ENCODE measurements at places on chromosomes 6 and 20.

- no peaks in the 10 kb centered on the region for H3K36me3 ChIP-seq
- peak overlapping the region; percentile 52 for H3K4me3 ChIP-seq
- H3K27me3 ChIP-seq: no peaks in the 10 kb centered on the region
- peak overlapping the region; percentile 76 for H3K27ac ChIP-seq
These were observed 144.7 kb upstream of the ZNF217 start for GRCh38 chr20:53738039-53738944.

- no peak overlapping the region for H3K27ac ChIP-seq
- H3K4me1 ChIP-seq: no peaks in the 10 kb centered on the region
- H3K27me3 ChIP-seq: no peaks in the 10 kb centered on the region
- DNase-seq: no peak
- no peaks in the 10 kb centered on the region for H3K36me3 ChIP-seq
- no peak overlapping the region for H3K4me3 ChIP-seq
These were observed 92.7 kb upstream of the BMP2 start for GRCh38 chr20:6674831-6675230.

DNA sequence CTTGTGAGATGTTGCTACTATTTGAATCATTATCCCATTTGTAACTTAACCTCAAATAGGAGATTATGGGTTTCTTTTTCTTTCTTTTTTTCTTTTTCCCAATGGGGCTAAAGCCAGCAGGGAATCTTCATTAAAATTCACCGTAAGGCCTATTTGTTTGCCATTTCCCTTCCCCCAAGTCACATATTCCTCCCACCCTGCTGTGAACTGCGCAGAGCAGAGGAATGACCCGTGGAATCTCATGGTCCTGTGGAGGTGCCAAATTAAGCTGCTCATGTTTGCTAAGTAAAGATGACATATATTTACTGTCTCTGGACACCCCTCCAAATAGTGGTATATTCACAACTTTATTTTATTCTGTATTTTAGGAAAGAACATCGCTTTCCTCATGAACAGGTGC is 699.3 kb downstream of the RNF144B start:
- H3K27me3 ChIP-seq: no peaks in the 10 kb centered on the region
- H3K4me3 ChIP-seq: no peak overlapping the region
- no peaks in the 10 kb centered on the region for H3K36me3 ChIP-seq
- no peak for DNase-seq
- H3K27ac ChIP-seq: no peak overlapping the region

DNA sequence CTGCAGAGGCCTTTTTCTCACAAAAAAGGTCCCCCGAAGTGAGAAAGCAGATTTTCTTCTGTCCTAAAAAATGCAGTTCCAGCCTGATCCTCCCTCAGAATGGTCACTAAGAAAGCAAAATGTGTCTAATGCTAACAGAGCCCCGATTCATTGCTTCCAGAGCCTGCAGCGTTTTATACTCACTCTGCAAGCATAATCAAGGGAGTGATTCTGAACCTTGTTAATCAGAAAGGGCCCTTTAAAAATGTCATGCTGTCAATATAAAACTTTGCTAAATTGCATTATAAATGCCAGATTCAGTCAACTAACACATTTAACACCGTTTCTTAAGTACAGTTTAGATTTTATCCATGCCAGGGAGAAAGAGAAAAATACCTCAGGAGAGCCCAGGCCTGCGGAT is 202.8 kb downstream of the CD83 start:
- H3K27me3 ChIP-seq: no peaks in the 10 kb centered on the region
- H3K27ac ChIP-seq: no peak overlapping the region
- H3K36me3 ChIP-seq: no peaks in the 10 kb centered on the region
- H3K4me3 ChIP-seq: no peak overlapping the region
- DNase-seq: no peak

DNA sequence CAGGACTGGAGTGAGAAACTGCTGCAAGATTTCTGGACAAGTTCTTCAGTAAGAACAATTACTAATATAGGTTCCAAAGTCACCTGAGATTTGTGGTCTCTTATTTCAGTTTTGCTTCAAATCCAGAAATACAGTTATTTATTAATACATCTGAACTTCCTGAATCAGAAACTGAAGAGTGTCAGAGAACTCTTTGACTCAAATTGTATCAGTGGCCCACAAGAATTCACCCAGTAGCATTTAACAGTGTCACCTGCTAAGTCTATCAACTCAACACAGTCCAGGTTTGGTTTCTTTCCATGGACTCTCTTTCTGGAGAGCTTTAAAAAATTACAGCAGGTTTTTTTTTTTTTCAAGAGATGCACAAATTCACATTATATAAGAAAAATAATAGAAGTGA is 18.8 kb upstream of the NHSL1 start:
- no peaks in the 10 kb centered on the region for H3K36me3 ChIP-seq
- peak overlapping the region; percentile 51 for H3K27ac ChIP-seq
- H3K4me1 ChIP-seq: peaks cover 14% of the 10 kb centered on the region
- H3K4me3 ChIP-seq: 0 out of 2 replicates have a peak overlapping the region, but pooled peaks have one; percentile 31
- peak; percentile 18 for DNase-seq

DNA sequence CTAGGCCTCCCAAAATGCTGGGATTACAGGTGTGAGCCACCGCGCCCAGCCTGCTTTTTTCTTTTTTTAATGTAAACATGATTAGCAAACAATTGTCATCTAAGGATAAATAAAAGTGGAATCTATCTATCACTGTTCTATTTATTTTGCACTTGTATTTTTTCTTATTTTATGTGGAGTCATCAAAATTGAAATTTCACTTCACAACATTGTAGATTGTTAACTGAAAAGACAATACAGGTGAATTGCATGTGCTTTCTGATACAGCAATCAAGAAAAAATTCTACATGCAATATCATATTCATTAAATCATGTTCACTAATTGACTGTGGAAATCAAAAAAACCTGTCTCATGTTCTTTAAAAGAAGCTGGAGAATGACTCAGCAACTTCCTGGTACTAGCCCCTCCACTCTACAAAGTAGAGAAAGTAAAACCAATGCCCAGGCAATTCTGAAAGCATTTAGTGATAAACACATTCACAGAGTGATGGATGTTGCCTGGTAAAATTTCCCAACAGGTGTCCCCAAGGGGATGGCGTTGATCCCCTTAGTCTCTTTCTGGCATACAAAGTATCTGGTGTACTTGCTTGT is 10.7 kb upstream of the RFX6 start:
- H3K27me3 ChIP-seq: no peaks in the 10 kb centered on the region
- DNase-seq: peak; percentile 71
- no peak overlapping the region for H3K4me3 ChIP-seq
- H3K27ac ChIP-seq: no peak overlapping the region
- H3K4me1 ChIP-seq: 0 out of 2 replicates have a peak, but pooled peaks cover 4% of the 10 kb centered on the region

DNA sequence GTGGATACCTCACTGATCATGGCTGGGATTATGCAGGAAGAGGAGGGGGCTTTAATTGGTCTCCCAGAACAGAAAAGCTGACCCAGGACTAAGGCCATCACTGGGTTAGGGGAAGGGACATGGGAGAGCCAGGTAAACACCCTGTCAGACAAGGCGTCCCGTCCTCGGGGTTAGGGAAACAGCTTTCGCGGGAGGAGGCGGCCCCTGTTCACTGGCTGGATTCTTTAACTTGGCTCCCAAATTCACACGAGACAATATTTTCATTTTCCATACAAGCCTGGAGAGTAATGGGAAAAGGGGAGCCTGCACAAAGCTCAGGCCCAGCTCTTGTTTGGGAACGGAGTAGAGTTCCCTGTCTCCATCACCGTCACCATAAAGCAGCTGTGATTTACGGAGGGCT is 29.3 kb downstream of the KCNK5 start:
- H3K27ac ChIP-seq: no peak overlapping the region
- no peak for DNase-seq
- no peaks in the 10 kb centered on the region for H3K27me3 ChIP-seq
